ENCODE measurements at places on chromosomes 12 and 14. TPM values are rescaled to one million over a fixed set of nuclear protein-coding genes. Genes with fewer than 3 reads are reported as not detected.

Gene USP30
- polyA plus RNA-seq, result 36.3 TPM

Gene AHSA1
- 303 TPM for polyA plus RNA-seq

Gene SLC5A8
- 0.40 TPM for polyA plus RNA-seq

Gene LLPH
- 36.5 TPM for polyA plus RNA-seq

Gene TXNRD1
- polyA plus RNA-seq, result 67.8 TPM

Gene GOLT1B
- 24.6 TPM for polyA plus RNA-seq

Gene DCN
- 1,453 TPM for polyA plus RNA-seq

Gene PRKAG1
- polyA plus RNA-seq, result 80.7 TPM

Gene MUCL1
- polyA plus RNA-seq, result 1.6 TPM

Gene RHOF
- polyA plus RNA-seq, result 16.9 TPM

Gene TRAF3
- 24.3 TPM for polyA plus RNA-seq

Gene ZNF705A
- polyA plus RNA-seq, result 0.75 TPM

Gene SBNO1
- 114 TPM for polyA plus RNA-seq

Gene KCNA1
- polyA plus RNA-seq, result 0.13 TPM

Gene DHRS2
- polyA plus RNA-seq, result 4.1 TPM

Gene RNASE4
- 27.7 TPM for polyA plus RNA-seq

Gene LRRK2
- 3.4 TPM for polyA plus RNA-seq

DNA sequence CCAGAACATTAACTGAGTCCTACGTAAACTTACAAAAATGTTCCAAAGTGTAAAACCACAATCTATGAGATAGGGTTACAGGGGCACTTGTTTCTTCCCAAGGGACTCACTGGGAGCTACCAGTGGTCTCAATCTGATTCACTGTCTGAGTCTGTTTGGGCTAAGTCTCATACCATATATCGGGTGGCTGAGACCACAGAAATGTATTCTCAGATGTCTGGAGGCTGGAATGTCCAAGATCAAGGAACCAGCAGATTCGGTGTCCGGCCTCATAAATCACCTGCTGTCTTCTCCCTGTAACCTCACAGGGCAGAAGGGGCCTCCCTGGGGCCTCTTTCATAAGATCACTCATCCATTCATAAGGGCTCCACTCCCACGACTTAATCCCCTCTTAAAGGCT, 616.3 kb upstream of the TMEM132C start:
- no peak for DNase-seq

DNA sequence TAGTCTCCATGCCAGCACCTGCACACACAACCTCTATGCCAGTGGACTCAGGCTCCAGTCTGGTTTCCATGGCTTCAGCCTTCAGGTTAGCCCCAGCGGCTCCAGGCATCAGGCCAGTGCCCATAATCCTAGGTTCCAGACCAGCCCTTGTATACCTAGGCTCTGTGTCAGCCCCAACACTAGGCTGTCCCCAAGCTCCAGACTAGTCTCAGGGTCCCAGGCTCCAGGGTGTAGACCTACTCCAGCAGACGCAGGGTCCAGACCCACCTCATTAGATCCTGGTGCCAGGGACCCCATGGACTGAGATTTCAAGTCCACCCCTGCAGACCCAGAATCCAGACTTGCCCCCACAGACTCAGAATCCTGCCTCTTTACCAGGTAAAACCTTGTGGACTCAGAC, 275.9 kb downstream of the SLC16A7 start:
- no peak for DNase-seq

GRCh38 chr14:100524233-100524932, 62.8 kb downstream of the BEGAIN start:
- DNase-seq, result no peak

- DNase-seq, result no peak
Observed at GRCh38 chr14:55240526-55241178, 30.6 kb upstream of the FBXO34 start.

- no peak for DNase-seq
Observed at GRCh38 chr14:73761618-73762355, 47.6 kb upstream of the PNMA1 start.

DNA sequence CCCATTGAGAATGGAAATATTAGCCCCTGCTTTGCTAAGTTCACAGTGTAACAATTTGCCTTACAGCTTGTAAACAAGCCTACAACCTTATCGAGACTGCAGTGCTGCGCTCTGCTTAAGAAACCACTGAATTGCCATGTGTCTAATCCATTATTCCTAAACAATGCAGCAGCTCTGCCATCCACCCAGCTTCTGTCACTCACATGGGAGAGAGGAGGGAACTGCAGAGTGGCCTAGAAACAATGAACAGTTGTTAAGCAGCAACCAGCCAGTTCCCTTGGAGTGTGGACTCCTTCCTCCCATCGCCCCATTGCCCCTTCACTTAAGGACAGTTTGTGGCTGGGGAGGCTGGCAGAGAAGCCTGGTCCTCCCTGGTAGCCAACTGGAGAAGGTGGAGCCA, 42.9 kb downstream of the TESPA1 start:
- no peak for DNase-seq

GRCh38 chr14:105384041-105384557, 14.2 kb upstream of the TEX22 start:
- DNase-seq, result no peak

- no peak for DNase-seq
Observed at GRCh38 chr12:123474485-123475245, 16.7 kb downstream of the SNRNP35 start.

DNA sequence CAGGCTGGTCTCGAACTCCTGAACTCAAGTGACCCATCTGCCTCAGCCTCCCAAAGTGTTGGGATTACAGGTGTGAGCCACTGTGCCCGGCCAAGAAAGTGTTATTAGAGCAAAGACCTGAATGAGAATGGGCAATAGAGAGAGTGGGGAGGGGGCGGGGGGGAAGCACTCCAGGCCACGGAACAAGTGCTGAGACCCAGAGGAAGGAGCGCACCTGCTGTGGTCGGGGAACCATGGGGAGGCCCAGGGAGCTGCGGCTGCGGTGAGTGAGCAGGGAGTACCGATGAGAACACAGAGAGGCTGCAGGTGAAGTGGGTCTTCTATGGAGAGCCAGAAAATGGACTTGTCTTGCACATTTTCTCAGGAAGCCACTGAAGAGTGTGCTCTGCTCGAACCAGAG, 10.8 kb downstream of the SMIM41 start:
- no peak for DNase-seq

DNA sequence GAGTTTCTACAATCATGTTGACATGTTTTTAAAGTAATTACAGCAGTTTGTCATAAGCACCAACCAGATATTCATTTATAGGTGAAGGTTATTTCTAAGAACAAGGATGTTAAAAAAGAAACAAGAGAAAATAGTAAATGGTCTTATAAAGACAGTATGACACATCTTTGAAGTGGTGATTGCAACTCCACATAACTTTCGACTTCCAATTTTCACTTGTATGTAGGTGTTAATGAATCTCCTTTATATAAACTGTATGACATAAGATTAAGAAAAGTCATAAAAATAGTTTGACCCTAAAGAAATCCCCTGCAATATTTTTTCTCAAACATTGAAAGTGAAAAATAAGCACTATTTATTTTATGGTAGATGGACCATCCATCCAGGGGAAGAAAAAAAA, 144.8 kb upstream of the PTPRQ start:
- no peak for DNase-seq

- no peak for DNase-seq
Observed at GRCh38 chr12:57063991-57064685, 14.2 kb upstream of the MYO1A start.

- no peak for DNase-seq
Observed at GRCh38 chr14:98244966-98245569, 1026.9 kb downstream of the BCL11B start.

- DNase-seq, result no peak
Observed at GRCh38 chr12:111369496-111370220, 763 bp upstream of the PHETA1 start.

GRCh38 chr12:33265033-33265731, 174.4 kb downstream of the SYT10 start:
- no peak for DNase-seq

DNA sequence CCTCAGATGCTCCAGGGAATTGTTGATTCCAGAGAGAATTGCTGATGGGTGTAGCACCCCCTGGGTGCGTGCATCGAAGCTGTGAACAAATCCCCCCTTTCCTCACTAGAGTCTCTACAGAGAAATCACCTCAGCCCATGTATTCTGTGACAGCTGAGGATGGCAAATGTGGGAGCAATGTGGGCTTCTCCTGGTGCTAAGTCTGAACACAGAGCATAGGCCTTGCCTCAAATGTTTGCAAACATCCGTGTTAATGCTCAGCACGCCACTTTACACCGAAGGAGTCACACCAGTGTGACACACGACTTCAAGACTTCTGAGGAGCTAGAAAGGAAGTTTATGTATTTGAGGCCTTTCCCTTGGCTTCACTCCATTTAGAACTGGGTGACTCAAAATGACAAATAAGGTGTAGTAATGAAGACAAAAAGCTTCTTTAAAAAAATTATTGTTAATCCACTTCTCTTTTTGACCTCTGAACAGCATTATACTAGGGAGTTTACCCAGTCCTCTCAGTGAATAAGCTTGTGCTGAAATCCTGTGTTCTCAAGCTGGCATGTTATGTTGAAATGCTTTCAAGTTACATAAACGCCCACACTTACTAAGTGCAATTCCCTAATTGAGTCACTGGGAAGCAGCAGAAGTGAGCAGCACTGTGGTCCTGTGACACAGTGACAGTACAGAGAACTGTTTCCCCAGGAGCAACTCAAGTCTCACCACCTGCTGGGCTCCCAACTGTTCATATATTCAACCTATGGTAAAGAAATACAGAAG, 92.9 kb downstream of the FAR2 start:
- DNase-seq, result no peak

DNA sequence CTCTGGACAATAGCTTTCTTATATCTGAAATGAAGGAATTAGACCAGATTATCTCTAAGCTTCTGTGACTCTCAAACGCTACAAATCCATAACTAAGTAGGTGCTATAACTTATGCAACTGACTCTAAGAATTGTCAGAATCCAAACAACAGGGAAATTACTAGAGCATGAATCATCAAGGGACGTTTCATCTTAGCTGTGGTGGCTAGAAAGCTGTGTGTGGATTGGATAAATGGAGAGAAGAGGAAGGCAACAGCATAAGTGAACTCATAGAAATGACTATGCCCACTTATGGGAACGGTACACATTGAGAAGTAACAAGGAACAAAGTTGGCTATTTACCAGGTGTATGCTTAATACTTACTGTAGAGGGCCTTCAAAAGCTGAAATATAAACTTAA, 96.0 kb upstream of the NEDD1 start:
- DNase-seq, result no peak

- DNase-seq, result peak; percentile 27
Observed at GRCh38 chr12:126926023-126926594, 1340.9 kb upstream of the TMEM132C start.

GRCh38 chr12:103745962-103746361, 95.1 kb downstream of the NT5DC3 start:
- no peak for DNase-seq

DNA sequence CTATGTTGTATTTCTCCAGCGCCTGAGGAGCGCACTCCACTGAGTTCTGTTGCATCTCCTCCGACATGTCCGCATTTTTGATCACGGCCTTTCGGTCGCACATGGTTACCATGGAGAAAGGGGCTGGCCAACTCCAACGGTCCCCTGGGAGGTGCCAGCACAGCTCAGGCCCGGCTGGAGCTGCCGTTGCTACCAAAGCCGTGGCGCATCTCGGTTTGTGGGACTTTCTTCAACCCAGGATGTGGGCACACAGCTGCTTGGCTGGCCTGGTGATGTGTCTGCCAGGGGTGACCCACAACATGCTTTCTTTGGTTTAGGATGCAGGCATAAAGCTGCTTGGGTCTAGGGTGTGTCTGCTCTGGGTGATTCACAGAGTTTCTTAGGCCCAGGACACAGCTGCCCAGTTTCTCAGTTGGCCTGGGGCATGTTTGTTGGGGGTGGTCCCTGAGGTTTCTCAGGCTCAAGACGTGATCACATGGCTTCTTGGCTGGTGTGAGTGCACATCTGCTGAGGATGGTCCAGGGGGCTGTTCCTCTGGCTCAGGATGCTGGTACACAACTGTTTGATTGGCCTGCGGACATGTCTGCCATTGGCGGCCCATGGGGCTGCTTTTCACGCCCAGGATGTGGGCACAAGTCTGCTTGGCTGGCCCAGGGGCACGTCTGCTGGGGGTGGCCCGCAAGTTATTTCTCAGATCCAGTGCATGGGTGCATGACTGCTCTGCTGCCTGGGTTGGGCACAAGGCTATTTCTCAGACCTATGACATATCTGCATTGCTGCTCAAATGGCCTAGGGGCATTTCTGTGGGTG, 25.9 kb upstream of the GTF2A1 start:
- DNase-seq, result no peak

- no peak for DNase-seq
Observed at GRCh38 chr12:101780599-101780998, 41.3 kb upstream of the SYCP3 start.

DNA sequence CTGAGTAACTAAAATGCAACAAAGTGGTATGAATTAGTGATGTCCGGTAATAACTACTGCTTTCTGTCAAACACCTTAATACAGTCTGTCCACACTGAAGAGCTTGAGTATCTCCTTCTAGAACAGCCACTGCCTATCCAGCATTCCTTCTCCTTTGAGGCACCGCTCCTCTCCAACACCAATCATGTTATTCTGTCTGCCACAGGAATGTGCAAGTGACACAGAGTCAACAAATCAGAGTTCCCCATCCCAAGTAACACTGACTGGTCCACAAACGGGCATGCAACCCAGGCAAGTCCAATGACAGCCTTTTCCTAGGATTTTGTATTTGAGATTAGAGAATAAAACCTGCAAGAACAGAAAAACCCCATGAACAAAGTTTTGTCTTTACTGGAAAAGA, 3.8 kb downstream of the GXYLT1 start:
- DNase-seq, result peak; percentile 45

GRCh38 chr12:99154983-99155336, 492.6 kb upstream of the GARIN6 start:
- DNase-seq, result no peak

- DNase-seq, result no peak
Observed at GRCh38 chr14:103667671-103668070, 38.7 kb downstream of the KLC1 start.

DNA sequence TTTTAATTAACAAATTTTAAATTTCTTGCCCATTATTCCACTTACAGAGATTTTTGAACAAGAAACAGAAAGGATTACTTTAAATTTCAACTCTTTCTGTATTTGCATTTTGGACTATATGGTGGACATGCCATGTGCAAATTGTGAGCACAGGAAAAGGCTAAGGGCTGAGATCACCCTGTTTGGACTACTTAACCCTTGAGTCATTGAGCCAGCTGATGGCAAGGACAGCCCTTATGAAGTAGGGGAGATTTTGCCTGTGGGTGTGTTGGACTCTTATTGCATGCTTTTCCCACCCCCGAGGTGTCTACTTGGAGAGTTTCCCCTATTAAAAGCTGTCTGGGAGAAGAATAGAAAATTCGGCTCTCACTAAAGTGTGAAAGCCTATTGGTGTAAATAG, 17.2 kb downstream of the DERA start:
- DNase-seq, result no peak

GRCh38 chr14:56400109-56400825, 179.3 kb upstream of the TMEM260 start:
- no peak for DNase-seq

DNA sequence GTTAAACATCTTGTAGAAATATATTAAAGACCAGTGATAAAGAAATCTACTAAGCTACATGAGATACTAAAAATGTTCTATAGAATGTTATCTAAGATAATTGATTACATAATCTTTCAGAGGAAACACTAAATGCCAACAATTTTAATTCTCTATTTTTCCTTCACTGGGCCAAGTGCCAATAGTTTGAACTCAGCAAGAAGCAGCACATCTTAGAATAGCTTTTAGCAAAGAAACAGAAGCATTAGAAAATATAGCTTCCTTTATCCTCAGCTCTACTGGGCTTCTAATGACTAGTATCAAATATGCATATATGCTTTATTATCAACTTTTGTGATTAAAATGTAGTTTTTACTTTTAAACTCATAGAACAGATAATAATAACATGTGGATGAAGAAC, 461.4 kb upstream of the USP15 start:
- no peak for DNase-seq

- DNase-seq, result no peak
Observed at GRCh38 chr14:85516239-85517113, 13.5 kb upstream of the FLRT2 start.

All from testis (tissue), 5 donors.